ENCODE measurements at places on chromosomes 3 and 15. TPM values are rescaled to one million over a fixed set of nuclear protein-coding genes. Genes with fewer than 3 reads are reported as not detected.

The ROPN1 gene
- not detected for total RNA-seq

The CLEC3B gene
- total RNA-seq = not detected

The ZPLD1 gene
- total RNA-seq = not detected

The C3orf85 gene
- not detected for total RNA-seq

The PP2D1 gene
- not detected for total RNA-seq

The C3orf20 gene
- total RNA-seq = 0.34 TPM

The NANOGP8 gene
- not detected for total RNA-seq

DNA sequence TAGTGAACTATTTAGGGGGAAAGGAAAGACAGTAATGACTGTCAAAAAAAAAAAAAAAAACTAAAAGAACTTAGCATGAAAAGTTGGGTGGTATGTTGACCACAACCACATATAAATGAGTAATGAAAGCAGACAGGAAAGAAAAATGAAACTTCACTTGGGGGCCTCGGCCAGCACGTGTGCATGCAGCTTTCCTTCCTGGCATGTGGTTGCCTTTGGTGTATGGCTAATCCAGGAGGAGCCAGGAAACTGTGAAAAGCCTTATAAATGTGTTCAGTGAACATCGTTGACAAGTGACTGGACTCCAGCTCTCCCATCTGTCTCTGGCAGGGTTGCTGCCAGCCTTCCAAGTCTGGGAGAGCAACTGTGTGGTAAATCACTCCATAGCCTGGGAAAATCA is 195.1 kb downstream of the DTWD1 start:
- H3K27ac ChIP-seq = no peak overlapping the region
- no peaks in the 10 kb centered on the region for H3K36me3 ChIP-seq
- DNase-seq = no peak
- H3K4me1 ChIP-seq = no peaks in the 10 kb centered on the region
- H3K27me3 ChIP-seq = no peaks in the 10 kb centered on the region

DNA sequence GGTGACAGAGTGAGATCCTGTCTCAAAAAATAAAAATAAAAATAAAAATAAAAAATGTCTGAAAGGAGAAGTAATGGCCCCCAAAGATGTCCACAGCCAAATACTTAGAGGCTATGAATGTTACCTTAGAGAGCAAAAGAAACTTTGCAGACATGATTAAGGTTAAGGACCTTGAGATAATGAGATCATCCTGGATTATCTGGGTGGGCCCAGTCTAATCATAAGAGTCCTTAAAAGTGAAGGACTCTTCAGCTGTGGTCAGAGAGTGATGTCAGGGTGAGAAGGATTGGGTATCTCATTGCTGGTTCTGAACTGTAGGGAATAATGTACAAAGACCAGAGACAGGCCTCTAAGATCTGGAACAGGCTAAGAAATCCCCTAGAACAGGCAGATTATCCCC is 84.9 kb upstream of the POU1F1 start:
- DNase-seq = no peak
- H3K4me3 ChIP-seq = no peak overlapping the region
- H3K4me1 ChIP-seq = no peaks in the 10 kb centered on the region
- no peaks in the 10 kb centered on the region for H3K27me3 ChIP-seq
- no peak overlapping the region for H3K27ac ChIP-seq

DNA sequence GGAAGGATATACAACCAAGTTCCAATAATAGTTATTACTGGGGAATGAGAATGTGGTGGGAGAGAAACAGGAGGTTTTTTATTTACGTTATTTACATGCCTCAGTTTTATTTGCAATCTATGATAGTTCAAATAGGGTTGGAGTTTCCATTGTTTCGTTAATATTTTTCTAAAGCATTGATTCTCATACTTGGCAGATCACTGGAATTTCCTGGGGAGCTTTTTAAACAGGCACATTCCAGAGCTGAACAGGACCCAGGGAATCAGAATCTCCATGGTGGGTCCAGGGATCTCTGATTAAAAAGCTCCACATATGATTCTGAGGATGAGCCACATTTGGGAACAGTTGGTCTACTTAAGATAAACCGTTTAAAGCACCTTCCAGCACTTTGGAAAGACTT is 123.9 kb downstream of the IL20RB start:
- H3K27me3 ChIP-seq = no peaks in the 10 kb centered on the region
- H3K27ac ChIP-seq = no peak overlapping the region
- no peak overlapping the region for H3K4me3 ChIP-seq
- H3K36me3 ChIP-seq = no peaks in the 10 kb centered on the region
- DNase-seq = no peak

GRCh38 chr15:49380912-49381311 is 42.1 kb upstream of the FGF7 start:
- H3K4me3 ChIP-seq = no peak overlapping the region
- H3K27ac ChIP-seq = no peak overlapping the region
- no peaks in the 10 kb centered on the region for H3K36me3 ChIP-seq
- no peak for DNase-seq
- no peaks in the 10 kb centered on the region for H3K27me3 ChIP-seq
- no peaks in the 10 kb centered on the region for H3K4me1 ChIP-seq

DNA sequence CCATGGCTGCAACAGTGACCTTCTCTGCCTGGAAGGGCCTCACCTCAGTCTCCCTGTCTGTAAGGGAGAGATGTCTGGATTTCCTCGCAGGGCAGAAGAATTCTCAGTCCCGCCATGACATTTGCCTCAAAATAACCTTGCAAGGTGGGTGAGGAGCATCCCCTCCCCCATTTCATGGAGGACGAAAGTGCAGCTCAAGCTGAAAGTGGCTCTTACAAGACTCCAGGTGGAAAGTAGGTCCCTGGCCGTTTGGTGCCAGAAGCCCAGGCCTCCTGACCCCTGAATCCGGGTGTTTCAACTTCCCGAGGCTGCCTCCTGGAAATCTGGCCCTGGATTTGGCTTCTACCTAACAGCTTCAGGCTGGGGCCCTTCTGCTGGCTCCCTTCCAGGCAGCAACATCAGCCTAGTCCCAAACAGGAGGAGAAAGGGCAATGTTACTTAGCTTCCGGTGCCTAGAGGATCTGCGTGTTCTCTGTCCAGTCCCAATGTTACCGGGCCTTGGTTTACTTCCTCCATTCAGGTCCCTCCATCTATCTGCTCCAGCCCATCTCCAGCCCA is 769 bp upstream of the CSPG4 start:
- no peaks in the 10 kb centered on the region for H3K36me3 ChIP-seq
- DNase-seq = no peak

DNA sequence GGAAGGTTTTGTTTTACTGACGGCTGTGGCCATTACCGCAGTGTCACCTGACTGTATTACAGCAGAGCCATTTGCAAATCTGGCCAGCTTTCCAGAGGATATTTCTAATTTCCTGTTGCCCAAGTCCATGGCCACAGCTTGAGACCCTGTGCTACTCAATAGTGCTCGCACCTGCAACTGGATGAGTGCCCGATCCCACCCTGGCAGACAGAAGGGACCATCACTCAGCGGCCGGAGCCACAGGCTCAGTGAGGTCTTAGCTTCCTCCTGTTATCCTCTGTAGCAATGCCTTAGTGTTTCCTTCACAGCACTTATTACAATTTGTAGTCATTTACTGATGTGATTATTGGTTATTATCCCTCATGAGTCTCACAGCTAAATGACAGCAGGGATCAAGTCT is 184.8 kb downstream of the LRRN1 start:
- no peak for DNase-seq
- no peak overlapping the region for H3K27ac ChIP-seq
- H3K27me3 ChIP-seq = no peaks in the 10 kb centered on the region
- no peaks in the 10 kb centered on the region for H3K4me1 ChIP-seq

DNA sequence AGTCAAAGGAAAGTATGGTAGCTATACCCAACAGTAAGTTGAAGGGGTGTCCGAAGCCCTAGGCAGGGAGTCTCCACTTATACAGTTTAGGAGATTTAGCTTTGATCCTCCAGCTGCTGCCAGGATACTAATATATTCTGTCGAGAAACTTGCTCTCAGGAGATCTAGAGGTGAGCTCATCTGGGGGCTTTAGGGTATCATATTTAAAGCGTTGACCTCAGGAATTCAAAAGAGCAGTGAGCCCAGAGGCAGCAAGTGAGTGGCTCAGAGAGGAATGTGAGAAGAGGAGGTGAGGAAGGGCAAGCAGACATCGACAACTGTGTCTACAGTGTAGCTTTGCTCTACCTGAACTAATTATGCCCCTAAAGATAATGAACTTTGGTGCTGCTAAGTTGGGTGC is 245.1 kb upstream of the LRTM1 start:
- H3K4me1 ChIP-seq = no peaks in the 10 kb centered on the region
- DNase-seq = no peak
- H3K27me3 ChIP-seq = no peaks in the 10 kb centered on the region
- H3K27ac ChIP-seq = no peak overlapping the region
- no peak overlapping the region for H3K4me3 ChIP-seq
- no peaks in the 10 kb centered on the region for H3K36me3 ChIP-seq

- H3K36me3 ChIP-seq = no peaks in the 10 kb centered on the region
- no peak overlapping the region for H3K27ac ChIP-seq
- H3K4me3 ChIP-seq = no peak overlapping the region
- H3K27me3 ChIP-seq = no peaks in the 10 kb centered on the region
- no peaks in the 10 kb centered on the region for H3K4me1 ChIP-seq
Measured at GRCh38 chr3:126107957-126108675, 24.2 kb upstream of the SLC41A3 start.

DNA sequence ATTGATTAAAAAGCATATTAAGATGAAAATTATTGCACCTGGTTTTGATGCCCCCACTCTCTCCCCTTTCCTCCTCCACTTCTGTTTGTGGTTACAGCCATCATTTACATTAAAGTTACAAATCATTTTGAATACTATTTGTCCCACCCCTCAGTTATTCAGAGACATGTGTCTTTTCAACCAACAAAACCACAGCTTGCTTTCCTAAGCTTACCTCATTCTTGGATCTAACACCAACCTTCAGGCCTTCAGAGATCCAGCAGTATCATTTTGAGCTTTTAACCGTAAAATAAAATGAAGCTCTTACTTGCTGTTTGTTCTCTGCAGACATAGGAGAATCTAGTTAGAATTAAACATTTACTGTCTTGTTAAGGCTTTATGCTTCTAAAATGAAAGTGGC is 4.7 kb downstream of the PXYLP1 start:
- no peak for DNase-seq
- no peak overlapping the region for H3K27ac ChIP-seq
- H3K4me3 ChIP-seq = no peak overlapping the region
- H3K4me1 ChIP-seq = peaks cover 5% of the 10 kb centered on the region
- H3K27me3 ChIP-seq = no peaks in the 10 kb centered on the region

DNA sequence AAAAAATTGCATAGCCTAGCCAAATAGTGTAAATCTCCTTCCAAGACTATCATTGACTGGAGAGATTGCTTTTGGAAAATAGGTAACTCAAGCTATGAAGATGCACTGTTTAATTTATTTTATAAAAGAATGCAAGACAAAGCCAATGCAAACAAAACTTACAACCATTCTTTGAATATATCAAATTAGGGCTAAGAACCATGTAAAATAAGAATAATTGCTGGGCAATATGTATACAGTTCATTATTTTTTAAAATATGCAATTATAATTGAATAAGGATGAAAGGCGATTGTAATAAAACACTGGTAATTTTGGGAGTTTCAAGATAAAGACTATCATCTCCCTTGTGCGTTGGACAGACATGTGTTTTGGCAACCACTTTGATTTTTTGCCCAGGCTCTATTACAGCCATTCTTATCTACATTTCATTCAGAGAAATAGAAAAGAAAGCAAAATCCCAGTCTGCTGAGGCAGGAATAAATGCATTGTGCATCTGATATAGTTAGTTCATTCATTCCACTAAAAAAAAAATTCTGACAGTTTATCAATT is 242.3 kb upstream of the ROBO1 start:
- H3K4me1 ChIP-seq = no peaks in the 10 kb centered on the region
- no peaks in the 10 kb centered on the region for H3K36me3 ChIP-seq
- H3K27me3 ChIP-seq = no peaks in the 10 kb centered on the region
- no peak for DNase-seq

- H3K27me3 ChIP-seq = no peaks in the 10 kb centered on the region
- no peak overlapping the region for H3K4me3 ChIP-seq
- H3K4me1 ChIP-seq = peaks cover 6% of the 10 kb centered on the region
- no peaks in the 10 kb centered on the region for H3K36me3 ChIP-seq
- no peak for DNase-seq
Measured at GRCh38 chr15:73608941-73609340, 24.2 kb downstream of the NPTN start.

DNA sequence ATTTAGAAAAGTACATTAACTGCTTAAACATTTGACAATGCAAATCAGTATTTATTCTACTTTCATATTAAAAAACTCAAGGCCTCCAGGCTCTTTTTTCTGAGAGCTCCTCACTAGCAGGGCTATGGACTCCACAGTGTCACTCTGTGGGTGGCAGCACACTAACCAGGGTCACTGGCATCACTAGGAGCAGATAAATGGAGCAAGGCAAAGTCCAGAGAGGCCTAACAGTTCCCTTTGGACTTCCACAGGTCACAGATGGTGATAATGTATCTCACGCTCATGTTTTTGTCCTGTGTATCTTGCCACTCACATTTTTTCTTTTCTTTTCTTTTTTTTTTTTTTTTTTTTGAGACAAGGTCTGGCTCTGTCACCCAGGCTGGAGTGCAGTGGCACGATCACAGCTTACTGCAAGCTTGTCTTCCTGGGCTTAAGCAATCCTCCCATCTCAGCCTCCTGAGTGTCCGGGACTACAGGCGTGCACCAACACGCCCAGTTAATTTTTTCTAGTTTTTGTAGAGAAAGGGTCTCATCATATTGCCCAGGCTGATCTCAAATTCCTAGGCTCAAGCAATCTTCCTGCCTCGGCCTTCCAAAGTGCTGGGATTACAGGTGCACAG is 7.8 kb downstream of the SPG21 start:
- peaks cover 18% of the 10 kb centered on the region for H3K4me1 ChIP-seq
- H3K27ac ChIP-seq = no peak overlapping the region
- DNase-seq = no peak
- no peaks in the 10 kb centered on the region for H3K27me3 ChIP-seq
- no peak overlapping the region for H3K4me3 ChIP-seq
- H3K36me3 ChIP-seq = peaks cover 1% of the 10 kb centered on the region

GRCh38 chr3:52684184-52684583 is 1.5 kb downstream of the PBRM1 start:
- DNase-seq = no peak
- H3K36me3 ChIP-seq = no peaks in the 10 kb centered on the region
- no peak overlapping the region for H3K27ac ChIP-seq
- no peak overlapping the region for H3K4me3 ChIP-seq

GRCh38 chr15:75112278-75112847 is 89.0 kb downstream of the PPCDC start:
- peaks cover 41% of the 10 kb centered on the region for H3K4me1 ChIP-seq
- no peak for DNase-seq
- no peaks in the 10 kb centered on the region for H3K36me3 ChIP-seq

GRCh38 chr3:111314181-111314873 is 227.7 kb upstream of the CD96 start:
- H3K4me1 ChIP-seq = peaks cover 20% of the 10 kb centered on the region
- no peaks in the 10 kb centered on the region for H3K36me3 ChIP-seq
- H3K27me3 ChIP-seq = no peaks in the 10 kb centered on the region
- H3K4me3 ChIP-seq = no peak overlapping the region
- no peak overlapping the region for H3K27ac ChIP-seq
